Stimulated activated CD8-positive, alpha-beta memory T cell treated with anti-CD3 and anti-CD28 coated beads, Interleukin-7, amount 100 ng/mL, for 4 hours (primary cell): ENCODE measurements at places on chromosomes 16 and 17.

- DNase-seq, result no peak
Measured at GRCh38 chr17:22512997-22513538, 820.7 kb downstream of the KCNJ18 start.

DNA sequence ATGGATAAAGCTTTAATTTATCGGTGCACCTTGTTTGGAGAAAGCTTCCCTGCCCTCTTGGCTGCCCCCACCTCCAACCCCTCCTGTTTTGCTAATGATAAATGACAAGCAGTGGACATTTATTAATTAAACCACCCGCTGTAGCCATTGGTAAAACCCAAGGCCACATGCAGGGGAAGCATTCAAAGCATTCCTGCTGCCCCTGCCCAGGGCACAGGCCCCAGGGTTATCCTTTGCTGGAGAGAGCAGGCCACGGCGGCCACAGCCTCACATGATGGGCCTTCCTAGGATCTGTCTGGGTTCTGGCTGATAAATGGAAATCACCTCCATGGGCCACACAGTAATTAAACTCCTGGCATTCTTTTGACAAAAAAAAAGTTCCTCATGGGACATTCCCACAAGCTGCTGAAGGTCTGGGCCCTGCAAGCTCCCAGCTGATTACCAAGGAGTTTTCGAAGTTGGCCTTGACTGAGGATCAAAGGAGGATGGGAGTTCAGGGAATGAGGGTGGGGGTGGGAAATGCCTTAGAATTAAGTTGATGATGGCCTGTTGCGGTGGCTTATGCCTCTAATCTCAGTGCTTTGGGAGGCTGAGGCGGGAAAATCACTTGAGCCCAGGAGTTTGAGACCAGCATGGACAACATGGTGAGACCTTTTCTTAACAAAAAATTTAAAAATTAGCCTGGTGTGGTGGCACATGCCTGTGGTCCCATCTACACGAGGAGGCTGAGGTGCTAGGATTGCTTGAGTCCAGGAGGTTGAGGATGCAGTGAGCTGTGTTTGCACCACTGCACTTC, 35.5 kb downstream of the SOST start:
- DNase-seq, result no peak

GRCh38 chr16:27571433-27572326, 21.7 kb downstream of the KATNIP start:
- no peak for DNase-seq

- DNase-seq, result no peak
Measured at GRCh38 chr16:65658349-65658748, 536.5 kb upstream of the CDH11 start.

- DNase-seq, result no peak
Measured at GRCh38 chr16:11676799-11677198, 8.5 kb downstream of the SNN start.
